ENCODE measurements at places on chromosomes 5 and 9.

GRCh38 chr5:160310140-160310539 lies 2.2 kb downstream of the CCNJL start:
- DNase-seq = no peak

DNA sequence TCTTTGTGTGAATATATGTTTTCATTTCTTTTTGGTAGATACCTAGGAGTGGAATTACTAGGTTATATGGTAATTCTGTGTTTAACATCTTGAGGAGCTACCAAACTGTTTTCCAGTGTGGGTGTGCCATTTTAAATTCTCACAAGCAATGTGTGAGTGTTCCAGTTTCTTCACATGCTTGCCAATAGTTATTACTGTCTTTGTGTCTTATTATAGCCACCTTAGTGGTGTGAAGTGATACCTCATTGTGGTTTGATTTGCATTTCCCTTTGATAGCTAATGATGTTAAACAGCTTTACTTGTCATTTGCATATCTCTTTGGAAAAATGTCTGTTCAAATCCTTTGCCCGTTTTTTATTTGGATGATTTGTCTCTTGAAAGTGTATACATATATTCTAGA lies 513.0 kb downstream of the TMEM38B start:
- DNase-seq = no peak

GRCh38 chr5:140145818-140146522 lies 20.2 kb downstream of the IGIP start:
- DNase-seq = peak; percentile 28

GRCh38 chr5:74356009-74356695 lies 284.4 kb downstream of the ENC1 start:
- no peak for DNase-seq

DNA sequence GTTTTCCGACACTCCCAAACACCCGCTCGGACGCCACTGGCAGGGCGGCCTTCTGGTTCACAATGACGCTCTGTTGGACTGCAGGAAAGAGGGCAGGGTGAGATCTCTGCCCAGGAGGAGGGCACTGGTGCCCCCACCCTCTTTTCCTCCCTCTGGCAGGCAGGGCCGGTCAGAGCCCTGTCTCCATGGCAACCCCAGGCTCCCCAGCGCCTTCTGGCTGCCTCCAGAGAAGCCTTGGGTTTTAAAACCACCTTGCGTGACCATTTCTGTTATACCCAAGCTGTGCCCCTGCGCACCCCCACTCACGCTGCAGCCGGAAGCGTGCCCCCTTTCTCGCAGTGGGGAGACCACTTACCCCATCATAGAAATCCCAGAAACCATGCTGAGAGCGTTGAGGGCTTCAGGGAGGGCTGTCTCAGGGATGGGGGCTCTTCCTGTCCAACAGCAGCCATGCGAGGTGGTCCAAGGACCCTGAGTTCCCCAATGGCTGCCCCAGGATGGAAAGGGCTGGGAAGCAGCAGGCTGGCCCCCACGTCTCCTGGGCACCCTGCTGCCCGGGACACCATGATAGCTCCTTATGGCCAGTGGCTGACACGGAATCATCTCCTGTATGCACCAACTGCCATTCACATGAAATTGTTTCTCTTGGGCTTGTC lies 7.3 kb downstream of the C9orf50 start:
- DNase-seq = peak; percentile 76

DNA sequence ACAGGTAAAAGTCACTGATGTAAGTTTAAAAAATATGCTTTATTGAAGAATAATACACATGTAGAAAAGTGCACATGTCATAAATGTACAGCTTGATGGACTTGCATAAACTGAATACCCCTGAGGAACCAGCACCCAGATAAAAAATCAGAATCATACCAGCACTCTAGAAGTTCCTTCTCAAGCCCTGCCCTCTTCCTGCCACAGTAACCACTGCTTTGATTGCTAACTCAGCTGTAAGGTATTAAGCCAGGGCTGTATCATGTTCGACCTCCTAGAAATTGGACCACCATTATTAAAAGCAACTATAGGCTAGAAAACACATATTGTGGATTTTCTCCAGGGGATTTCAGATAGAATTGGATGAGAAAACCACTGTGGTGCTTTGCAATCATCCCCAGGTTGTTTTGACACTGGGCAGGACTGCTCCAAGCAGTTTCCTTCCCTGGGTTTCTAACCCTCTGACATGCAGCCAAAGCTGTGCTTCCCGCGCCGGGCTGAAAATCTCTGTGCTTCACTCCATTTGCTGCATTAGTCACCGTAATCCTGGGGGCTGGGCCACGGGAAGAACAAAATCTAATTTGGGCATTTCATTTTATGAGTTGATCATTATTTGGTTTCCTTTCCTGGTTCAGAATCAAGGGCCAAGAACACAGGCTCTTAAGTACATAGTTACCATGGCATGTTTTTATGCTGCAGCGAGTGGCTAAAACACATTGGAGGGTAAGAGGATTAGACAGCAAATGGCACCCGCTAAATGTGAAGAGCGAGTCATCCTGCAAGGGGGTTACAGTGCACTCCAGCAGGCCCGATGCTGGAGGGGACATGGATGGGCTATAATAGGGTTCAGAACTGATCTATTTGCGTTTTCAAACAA lies 139.4 kb upstream of the IL12B start:
- peak; percentile 27 for DNase-seq

GRCh38 chr9:110027671-110028081 lies 180.3 kb downstream of the C9orf152 start:
- DNase-seq = peak; percentile 49

- DNase-seq = no peak
Observed at GRCh38 chr5:173768891-173769290, 119.3 kb upstream of the CPEB4 start.

GRCh38 chr5:13708432-13708831 lies 236.1 kb downstream of the DNAH5 start:
- DNase-seq = peak; percentile 7

GRCh38 chr9:77454663-77455062 lies 193.5 kb downstream of the GNA14 start:
- DNase-seq = no peak

- DNase-seq = no peak
Observed at GRCh38 chr5:94395468-94395867, 222.9 kb downstream of the KIAA0825 start.

- peak; percentile 96 for DNase-seq
Observed at GRCh38 chr5:82165740-82166530, 112.2 kb downstream of the RPS23 start.

- DNase-seq = no peak
Observed at GRCh38 chr5:157549954-157550549, 25.5 kb downstream of the ADAM19 start.

GRCh38 chr5:131952301-131952857 lies 6.9 kb upstream of the MEIKIN start:
- DNase-seq = peak; percentile 3

DNA sequence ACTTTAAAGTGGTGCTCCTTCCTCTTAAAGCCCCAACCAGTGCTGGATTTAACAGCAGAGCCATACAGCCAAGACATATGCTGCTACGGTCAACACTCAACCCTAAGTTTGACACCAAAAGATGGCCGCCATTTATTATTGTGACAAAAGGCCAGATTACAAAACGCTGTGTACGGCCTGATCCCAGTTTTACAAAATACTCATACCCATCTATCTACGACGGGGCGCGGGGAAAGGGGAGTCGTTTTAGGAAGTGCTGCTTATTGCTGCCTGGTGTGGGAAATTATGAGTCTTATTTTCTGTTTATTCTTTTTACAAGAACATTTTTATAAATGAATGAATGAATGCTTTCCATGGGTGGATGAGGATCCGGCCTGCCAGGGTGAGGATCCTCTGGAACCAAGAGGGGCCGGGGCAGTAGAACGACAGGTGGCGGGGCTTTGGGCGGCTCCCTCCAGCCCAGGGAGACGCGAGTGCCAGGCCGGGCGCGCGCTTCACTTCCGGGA lies 457 bp upstream of the IDNK start:
- no peak for DNase-seq

DNA sequence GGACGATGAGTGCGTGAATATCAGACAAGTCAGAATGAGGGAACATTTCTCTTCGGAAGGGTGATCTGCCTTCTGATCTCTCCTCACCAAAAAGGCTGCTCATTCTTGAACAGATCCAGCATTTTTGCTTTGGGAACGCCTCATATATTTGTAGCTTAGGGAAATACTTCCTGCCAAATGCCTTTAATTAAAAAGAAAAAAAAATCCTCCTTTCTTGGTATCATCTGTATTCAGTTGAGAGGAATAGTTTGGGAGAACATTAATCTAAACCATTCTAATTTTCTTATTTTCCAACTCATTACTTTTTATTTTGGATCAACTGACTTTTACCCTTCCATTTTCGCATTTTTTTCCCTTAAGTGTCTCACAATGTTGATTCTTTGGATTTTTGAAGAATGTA lies 163.4 kb downstream of the SNX18 start:
- no peak for DNase-seq

- DNase-seq = peak; percentile 49
Observed at GRCh38 chr5:74767579-74767913, 497 bp downstream of the NSA2 start.

GRCh38 chr9:84583866-84584265 lies 85.7 kb upstream of the NTRK2 start:
- DNase-seq = peak; percentile 3

DNA sequence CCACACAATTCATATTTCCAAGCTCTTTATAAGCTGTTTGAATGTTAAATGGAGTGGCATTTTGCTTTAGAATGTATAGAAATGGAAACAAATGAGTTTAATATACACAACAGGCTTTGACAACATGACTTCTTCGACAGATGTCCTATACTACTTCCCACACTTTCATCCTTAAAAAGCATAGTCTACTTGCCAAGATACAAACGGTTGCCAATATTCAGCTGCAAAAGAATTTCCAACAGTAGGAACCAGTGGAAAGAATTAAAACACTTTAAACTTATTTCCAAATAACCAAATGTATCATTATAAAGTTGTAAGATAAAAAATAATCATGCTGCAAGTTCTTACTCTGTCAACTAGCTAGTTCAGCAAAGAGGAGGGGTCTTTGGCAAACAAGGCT lies 456.4 kb downstream of the PDE4D start:
- DNase-seq = no peak

- DNase-seq = no peak
Observed at GRCh38 chr5:65727491-65728156, 5.6 kb downstream of the NLN start.
